ENCODE measurements at places on chromosomes 12 and 14. TPM values are rescaled to one million over a fixed set of nuclear protein-coding genes. Genes with fewer than 3 reads are reported as not detected.

EP400 gene
- total RNA-seq, result 45.2 TPM

GARIN6 gene
- not detected for total RNA-seq

NYNRIN gene
- 34.4 TPM for total RNA-seq

BEST3 gene
- not detected for total RNA-seq

- no peaks in the 10 kb centered on the region for H3K4me1 ChIP-seq
- H3K4me3 ChIP-seq, result no peak overlapping the region
- no peaks in the 10 kb centered on the region for H3K36me3 ChIP-seq
- no peak for DNase-seq
- no peaks in the 10 kb centered on the region for H3K27me3 ChIP-seq
- no peak overlapping the region for H3K27ac ChIP-seq
Measured at GRCh38 chr12:118822512-118822911, 158.8 kb upstream of the SRRM4 start.

DNA sequence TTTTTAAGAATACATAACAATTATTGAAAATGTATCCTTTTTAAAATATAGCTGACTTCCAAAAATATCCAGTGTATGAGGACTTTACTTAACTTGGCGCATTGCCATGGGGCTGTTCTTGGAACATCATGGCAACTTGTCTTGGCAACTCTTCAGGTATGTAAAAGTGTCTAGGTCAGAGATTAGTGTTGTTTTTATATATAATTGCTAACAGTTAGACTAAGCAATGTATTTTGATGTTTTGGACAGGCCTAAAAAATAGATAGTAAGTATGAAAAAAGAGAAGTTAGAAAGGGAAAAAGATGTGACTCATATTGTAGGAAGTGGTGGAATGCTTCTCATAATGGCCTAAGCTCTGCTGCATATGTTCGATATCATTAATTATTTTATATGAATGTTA is 70.9 kb downstream of the MON2 start:
- H3K27me3 ChIP-seq, result no peaks in the 10 kb centered on the region
- H3K4me1 ChIP-seq, result no peaks in the 10 kb centered on the region
- DNase-seq, result peak; percentile 71
- H3K27ac ChIP-seq, result no peak overlapping the region
- no peak overlapping the region for H3K4me3 ChIP-seq

DNA sequence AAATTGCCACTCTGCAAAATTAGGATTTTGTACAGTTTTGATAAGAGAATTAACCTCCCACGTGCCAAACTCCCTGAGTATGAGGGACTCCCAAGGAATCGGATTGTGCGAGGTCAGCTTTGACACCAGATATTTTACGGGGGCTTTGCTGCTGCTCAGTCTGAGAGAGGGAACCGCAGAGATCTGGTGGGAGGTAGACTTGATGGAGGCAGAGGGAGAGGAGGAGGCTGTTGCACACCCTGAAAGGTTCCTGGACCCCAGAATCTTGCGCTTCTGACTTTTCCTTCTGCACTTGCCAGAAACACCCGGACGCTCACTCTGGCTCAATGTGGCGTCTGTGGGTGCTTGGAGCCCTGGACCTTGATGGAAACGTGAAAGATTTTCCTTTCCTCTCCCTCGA is 83.9 kb downstream of the PAPOLA start:
- H3K4me1 ChIP-seq, result no peaks in the 10 kb centered on the region
- no peaks in the 10 kb centered on the region for H3K27me3 ChIP-seq
- no peak overlapping the region for H3K4me3 ChIP-seq
- H3K27ac ChIP-seq, result no peak overlapping the region

- no peak for DNase-seq
- H3K36me3 ChIP-seq, result no peaks in the 10 kb centered on the region
- H3K4me3 ChIP-seq, result no peak overlapping the region
- no peaks in the 10 kb centered on the region for H3K4me1 ChIP-seq
- H3K27ac ChIP-seq, result no peak overlapping the region
- no peaks in the 10 kb centered on the region for H3K27me3 ChIP-seq
Measured at GRCh38 chr12:24872211-24872610, 76.7 kb downstream of the BCAT1 start.

DNA sequence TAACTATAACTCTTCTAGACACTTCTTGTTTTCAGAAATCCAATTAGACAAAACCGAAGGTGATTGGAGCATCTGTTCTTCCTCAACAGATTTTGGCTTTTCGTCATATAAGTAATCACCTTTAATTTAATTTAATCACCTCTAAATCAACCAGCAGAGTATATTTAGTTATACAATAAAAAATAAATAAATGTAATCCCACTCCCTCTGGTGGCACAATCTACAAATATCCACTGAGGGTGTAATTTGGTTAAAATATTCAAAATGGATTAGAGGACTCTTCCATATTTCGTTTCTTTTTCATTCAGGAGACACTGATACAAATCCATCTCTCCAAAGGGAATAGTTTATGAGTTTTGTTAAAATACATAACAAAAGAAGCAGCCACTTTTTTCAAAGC is 18.3 kb upstream of the SLC35F4 start:
- no peak overlapping the region for H3K4me3 ChIP-seq
- H3K4me1 ChIP-seq, result no peaks in the 10 kb centered on the region
- no peaks in the 10 kb centered on the region for H3K36me3 ChIP-seq

GRCh38 chr12:30814295-30814655 is 59.5 kb upstream of the CAPRIN2 start:
- H3K36me3 ChIP-seq, result no peaks in the 10 kb centered on the region
- H3K27me3 ChIP-seq, result no peaks in the 10 kb centered on the region
- DNase-seq, result no peak
- H3K27ac ChIP-seq, result no peak overlapping the region
- no peaks in the 10 kb centered on the region for H3K4me1 ChIP-seq
